ENCODE measurements at places on chromosomes 4 and X.

DNA sequence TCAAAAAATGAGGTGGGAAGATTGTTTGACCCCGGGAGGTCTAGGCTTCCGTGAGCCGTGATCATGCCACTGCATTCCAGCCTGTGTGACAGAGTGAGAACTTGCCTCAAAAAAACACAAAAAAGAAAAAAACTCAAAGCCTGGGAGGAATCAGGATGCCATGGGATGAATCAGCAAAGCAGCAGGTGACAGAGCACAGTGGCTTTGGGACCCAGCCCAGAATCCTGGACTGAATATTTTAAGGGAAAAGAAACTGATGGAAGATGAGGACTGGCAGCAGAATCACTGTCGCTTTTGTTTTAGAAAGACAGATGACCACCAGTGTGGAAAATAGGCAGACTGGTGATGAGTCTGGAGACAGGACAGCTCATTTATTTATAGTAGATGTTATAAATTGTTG, 16.6 kb downstream of the S100G start:
- no peak for DNase-seq

- no peak for DNase-seq
Observed at GRCh38 chr4:138775890-138776289, 239.7 kb upstream of the NOCT start.

- DNase-seq: no peak
Observed at GRCh38 chr4:179486570-179487335, 2044.5 kb upstream of the AGA start.

GRCh38 chr4:31139767-31140166, 419.6 kb downstream of the PCDH7 start:
- DNase-seq: no peak

DNA sequence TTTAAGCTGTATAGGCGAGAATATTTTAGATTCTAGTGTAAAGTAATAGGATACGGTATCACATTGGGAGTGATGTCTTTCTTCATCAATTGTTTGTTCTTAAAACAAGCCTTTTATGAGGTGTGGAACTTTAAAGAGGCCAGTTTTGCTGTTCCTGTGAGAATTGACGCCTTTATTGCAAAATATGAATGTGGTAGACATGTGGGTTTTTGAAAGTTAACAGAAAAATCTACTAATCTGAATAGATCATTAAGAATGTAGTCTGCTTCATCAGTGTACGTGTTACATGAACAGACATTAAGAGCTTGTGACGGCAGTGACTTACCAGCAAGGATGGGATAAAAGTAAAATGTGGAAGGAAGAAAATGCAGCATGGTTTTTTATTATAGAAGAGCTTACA, 63.8 kb downstream of the STOX2 start:
- no peak for DNase-seq

DNA sequence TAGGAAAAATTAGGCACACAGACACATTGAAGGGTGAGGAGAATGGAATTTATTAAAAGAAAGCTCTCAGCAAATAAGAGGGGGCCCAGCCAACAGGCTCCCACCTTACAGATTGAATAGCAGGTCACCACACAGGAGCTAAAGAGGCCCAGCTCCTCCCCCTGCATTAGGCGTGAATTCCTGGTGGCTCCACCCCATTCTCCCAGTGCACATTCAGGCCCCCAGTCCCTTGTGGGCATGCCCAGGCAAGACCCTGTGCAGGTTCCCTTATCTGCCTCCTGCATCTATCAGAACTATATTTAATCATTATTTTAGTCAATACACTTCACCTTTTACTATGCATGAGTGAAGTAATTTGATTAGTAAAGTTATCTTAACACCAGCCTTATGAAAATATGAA, 856.3 kb upstream of the NDST4 start:
- DNase-seq: no peak

GRCh38 chrX:31609130-31609529, 537.3 kb upstream of the FTHL17 start:
- DNase-seq: no peak

- no peak for DNase-seq
Observed at GRCh38 chr4:57099363-57099762, 10.8 kb downstream of the IGFBP7 start.

GRCh38 chr4:138189206-138189605, 52.9 kb downstream of the SLC7A11 start:
- no peak for DNase-seq

GRCh38 chrX:153494541-153495361, at the start of gene BGN:
BGN (plus strand) TSS chrX:153494980; CDS start chrX:153504632, 9,652 bp downstream.
- DNase-seq: no peak

- DNase-seq: no peak
Observed at GRCh38 chrX:134985479-134985878, 5.3 kb upstream of the SMIM10 start.

DNA sequence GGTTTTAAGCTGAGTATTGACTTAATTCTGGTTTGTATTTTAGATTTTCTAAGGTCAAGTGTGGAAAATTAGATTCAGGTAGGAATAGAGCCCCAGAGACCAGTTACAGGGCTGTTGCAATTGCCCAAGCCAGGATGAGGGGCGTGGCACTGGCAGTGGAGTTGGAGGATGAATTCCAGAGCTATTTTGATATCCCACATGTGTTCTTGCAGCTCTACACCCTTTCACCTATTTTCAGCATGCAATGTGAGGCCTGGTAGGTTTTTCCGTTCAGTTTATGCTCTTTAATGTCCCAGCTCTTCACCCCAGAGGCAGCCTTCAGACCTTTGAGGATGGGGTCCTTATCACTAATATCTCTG, 17.9 kb upstream of the OGT start:
- no peak for DNase-seq

DNA sequence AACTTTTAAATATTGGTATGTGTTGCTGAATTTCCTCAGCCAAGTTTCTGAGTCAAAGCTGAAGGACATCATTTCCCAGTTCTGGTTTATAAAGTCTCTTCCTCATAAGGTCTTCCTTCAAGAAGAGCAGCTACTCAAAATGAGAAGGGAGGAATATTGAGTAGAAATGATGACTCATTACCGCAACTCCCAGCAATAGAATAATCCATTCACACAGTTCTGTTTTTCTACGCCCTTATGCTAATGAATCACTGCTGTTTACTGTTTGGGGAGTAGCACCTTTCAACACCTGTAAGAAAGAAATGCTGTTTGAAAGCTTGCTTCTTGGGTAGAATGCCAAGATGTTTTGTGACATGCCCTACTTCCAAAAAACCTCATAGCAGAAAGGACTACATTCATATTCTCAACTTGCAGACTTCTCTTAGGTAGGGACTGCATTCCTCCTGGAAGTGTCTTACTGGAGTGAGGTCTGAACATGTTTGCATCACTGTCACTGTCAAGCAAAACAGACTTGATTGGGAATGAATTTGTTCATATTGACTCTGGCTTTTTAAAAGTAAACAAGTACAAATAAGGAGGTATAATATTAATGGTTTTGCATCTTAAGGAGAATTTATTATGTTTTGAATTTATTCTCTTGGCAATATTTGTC, 147.2 kb upstream of the BANK1 start:
- DNase-seq: no peak

DNA sequence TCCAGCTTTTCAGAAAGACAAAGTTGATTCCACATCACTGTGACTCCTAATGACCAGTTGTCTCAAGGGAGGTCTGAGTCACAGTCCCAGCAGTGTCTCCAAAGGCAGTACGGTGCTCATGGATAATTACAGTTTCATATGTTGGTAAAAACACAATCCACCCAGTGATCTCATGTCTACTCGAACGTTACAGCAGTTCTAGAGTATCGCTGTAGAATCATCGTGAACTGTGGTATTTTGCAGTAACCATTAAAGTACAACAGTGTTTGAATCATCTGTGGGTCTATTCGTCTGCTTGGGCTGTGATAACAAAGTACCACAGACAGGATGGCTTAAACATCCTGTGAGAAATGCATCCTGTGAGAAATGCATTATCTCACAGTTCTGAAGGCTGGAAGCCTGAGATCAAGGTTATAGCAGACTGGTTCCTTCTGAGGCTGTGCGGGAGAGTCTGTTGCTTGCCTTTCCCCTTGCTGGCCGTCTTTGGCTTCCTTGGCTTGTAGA, 121.1 kb upstream of the SORBS2 start:
- DNase-seq: no peak

GRCh38 chr4:76053730-76054129, 17.9 kb upstream of the CXCL11 start:
- no peak for DNase-seq

DNA sequence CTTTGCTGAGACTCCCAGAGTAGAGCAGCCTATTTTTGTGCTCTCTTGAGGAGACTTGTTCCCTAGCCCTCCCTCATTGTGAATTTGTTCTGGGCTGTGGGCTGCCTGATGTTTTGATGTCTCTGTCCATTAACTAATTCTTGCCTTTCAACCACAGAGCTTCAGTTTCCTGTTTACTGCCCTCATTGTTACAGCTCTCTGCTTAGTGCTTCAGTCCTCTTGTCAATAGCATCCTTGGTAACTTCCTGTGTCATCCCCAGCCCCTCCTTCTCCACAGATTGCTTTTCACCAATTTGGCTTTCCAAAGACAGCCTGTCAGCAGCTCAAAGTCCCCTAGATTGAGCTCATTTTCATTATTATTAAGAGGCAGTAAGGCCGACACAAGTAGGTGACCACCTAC, 69.9 kb downstream of the COX7B2 start:
- DNase-seq: no peak

DNA sequence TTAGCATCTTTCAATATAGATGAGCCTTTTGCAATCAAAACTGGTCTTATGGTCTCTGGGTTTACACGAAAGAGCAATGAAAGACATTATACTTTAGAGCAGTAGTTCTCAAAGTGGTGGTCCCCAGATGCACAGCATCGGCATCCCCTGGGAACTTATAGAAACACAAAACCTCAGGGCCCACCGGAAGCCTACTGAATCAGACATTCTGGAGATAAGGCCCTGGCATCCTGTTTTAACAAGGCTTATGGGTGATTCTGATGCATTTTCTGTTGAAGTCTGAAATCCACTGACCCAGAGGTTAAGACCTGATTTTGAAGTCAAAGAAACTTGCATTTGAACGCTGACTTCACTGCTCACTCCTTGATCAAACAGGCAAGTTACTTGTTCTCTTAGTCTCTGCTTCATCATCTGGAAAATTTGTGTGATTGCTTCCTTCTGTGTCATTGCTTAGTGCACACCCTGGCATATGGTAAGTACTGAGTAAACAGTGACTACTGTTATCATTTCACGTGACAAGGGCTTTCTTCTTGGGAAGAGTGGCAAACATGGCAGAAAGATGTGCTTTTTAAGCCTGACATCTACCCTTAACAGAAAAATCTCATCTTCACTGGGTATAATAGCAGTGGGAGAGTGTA, 14.5 kb downstream of the CHRNA9 start:
- DNase-seq: no peak

GRCh38 chrX:96843566-96843965, 40.1 kb upstream of the RPA4 start:
- no peak for DNase-seq

GRCh38 chrX:72408885-72409284, 103.2 kb upstream of the CITED1 start:
- no peak for DNase-seq

- no peak for DNase-seq
Observed at GRCh38 chr4:70426789-70427188, 29.0 kb downstream of the OPRPN start.

- no peak for DNase-seq
Observed at GRCh38 chrX:57227691-57228090, 58.8 kb upstream of the FAAH2 start.

- no peak for DNase-seq
Observed at GRCh38 chrX:78119521-78120227, 15.6 kb downstream of the PGK1 start.

- DNase-seq: no peak
Observed at GRCh38 chr4:111115881-111116280, 493.0 kb upstream of the PITX2 start.

GRCh38 chrX:38985375-38985774, 184.1 kb downstream of the MID1IP1 start:
- DNase-seq: no peak

- no peak for DNase-seq
Observed at GRCh38 chr4:120555058-120555457, 367.5 kb downstream of the PRDM5 start.

DNA sequence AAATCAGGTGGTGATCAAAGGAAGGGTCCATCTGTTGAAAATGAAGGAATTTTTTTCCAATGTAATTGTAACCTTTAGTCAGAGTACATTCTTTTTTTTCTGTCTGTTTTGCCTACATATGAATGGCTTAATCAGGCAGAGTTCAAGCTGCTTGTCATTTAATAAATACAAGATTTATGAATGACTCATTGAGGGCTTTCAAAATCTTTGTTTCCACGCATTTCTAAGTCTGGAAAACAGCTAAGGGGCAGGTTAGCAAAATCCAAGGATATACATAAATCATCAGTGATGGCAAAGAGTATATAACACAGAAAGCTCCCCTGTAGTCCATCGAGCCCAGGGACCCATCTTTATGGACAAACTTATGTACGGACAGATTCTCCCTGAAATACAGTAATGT, 1.8 kb downstream of the CA5B start:
- DNase-seq: no peak

DNA sequence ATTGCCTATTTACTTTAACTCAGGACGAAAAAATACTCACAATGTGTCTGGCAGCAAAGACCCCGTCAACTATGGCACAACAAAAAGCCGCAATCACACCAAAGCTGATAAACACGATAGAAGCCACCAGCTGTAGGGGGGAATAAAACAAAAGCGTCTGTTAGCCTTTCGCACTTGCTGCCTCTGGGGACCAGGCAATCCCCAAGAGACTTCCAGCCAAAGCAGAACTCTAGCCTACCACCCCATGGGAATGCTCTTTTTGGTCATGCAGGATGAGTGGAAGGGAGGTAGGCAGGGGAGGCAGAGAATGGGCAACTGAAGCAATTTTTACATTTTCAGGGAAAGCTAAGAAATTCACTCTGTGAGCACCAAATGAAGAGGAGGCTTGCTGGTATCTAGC, 20.1 kb downstream of the TMEM255A start:
- DNase-seq: no peak

- no peak for DNase-seq
Observed at GRCh38 chrX:44012484-44013096, 39.4 kb upstream of the NDP start.

- no peak for DNase-seq
Observed at GRCh38 chr4:25330905-25331808, 18.6 kb downstream of the ZCCHC4 start.

- no peak for DNase-seq
Observed at GRCh38 chr4:127120441-127121090, 512.2 kb upstream of the INTU start.

DNA sequence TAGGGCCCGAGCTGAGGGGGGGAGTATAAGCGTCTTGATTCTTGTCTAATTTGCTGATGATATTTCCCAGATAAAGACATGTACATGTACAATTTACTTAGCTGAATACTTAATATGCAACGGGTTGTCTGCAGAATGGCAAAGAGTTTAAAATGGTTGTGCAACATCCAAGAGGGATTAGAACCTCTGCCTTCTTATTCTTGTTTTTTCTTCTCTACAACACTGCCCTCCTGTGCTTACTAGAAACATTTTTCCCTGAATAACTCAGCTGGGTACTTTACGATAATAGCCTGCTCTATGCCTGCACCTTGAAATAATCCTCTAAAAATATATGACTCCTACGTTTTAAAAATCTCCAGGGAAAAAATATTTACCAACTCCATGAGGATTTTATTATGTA, 41.8 kb downstream of the INTS12 start:
- no peak for DNase-seq

GRCh38 chrX:16851421-16851820, 18.7 kb downstream of the RBBP7 start:
- no peak for DNase-seq
